ENCODE measurements at places on chromosomes 1 and 21. TPM values are rescaled to one million over a fixed set of nuclear protein-coding genes. Genes with fewer than 3 reads are reported as not detected.

CRYBG2 gene
- total RNA-seq: 1.8 TPM

GRCh38 chr1:34808051-34808810 lies 15.4 kb downstream of the GJA4 start:
- DNase-seq: no peak

GRCh38 chr1:77468949-77469710 lies 187.3 kb downstream of the AK5 start:
- DNase-seq: no peak

- peak; percentile 20 for DNase-seq
These were observed 25.4 kb downstream of the SLC19A2 start for GRCh38 chr1:169460191-169460833.

PALMD gene
- total RNA-seq: not detected

SYTL1 gene
- total RNA-seq: 159 TPM

DNA sequence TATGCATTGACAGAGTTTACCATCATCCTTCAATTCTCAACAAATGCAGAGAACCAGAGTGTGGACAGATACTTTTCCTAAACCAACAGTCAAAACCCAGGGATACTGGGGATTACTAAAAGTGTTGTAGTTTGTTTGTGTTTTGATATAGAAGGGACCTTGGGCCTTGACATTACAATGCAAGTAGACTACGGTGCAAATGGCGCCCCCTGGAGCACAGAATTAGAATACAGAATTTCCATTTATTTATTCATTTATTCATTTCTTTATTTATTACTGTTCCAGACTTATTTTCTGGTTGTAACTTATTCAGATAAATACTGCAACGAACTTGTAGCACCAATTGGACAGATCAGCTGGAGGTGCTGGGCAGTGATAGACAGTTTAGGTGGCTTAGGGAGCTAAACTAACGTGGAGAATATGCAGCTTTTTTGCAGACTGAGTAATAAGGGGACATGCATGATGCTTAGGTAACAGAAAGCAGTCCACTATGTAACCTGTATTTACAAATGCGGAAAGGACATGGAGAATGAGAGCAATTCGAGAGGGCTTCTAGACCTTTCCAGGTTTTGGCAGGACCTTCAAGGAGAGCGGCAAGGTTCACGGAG lies 42.6 kb downstream of the KIRREL1 start:
- DNase-seq: peak; percentile 47

SLC44A3 gene
- not detected for total RNA-seq

DNA sequence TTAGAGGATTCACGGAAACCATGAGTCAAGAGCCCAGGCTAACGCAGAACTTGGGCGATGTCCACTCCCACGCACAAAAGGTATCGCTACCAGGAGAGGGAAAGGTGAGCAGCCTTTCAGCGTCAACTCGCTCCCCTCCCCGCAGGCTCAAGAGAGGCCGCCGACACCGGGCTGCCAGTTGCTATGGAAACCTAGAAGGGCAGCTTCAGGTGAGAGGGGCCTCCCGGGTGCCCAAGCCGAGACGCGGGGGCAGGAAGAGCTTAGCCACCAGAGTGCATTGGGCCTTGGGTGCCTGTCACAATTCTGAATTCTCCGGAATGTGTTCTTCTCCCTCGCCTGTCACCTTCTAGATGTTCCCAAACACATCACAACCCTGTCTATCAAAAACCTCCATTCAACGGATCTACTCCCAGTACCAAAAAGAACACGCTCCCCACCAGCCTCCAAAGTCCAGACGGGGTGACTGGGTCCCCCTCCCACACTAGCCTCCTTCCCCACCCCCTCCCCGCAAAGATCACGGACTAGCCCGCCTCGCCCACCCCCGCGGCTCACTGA lies 694 bp downstream of the MEAF6 start:
- peak; percentile 58 for DNase-seq

TMEM82 gene
- not detected for total RNA-seq

DISP3 gene
- total RNA-seq: 2.3 TPM

CA6 gene
- not detected for total RNA-seq

GRCh38 chr1:33093004-33093403 lies 12.1 kb downstream of the AZIN2 start:
- DNase-seq: no peak

GRCh38 chr1:240734001-240734400 lies 122.0 kb upstream of the GREM2 start:
- DNase-seq: no peak

OXCT2 gene
- total RNA-seq: 1.0 TPM

DNA sequence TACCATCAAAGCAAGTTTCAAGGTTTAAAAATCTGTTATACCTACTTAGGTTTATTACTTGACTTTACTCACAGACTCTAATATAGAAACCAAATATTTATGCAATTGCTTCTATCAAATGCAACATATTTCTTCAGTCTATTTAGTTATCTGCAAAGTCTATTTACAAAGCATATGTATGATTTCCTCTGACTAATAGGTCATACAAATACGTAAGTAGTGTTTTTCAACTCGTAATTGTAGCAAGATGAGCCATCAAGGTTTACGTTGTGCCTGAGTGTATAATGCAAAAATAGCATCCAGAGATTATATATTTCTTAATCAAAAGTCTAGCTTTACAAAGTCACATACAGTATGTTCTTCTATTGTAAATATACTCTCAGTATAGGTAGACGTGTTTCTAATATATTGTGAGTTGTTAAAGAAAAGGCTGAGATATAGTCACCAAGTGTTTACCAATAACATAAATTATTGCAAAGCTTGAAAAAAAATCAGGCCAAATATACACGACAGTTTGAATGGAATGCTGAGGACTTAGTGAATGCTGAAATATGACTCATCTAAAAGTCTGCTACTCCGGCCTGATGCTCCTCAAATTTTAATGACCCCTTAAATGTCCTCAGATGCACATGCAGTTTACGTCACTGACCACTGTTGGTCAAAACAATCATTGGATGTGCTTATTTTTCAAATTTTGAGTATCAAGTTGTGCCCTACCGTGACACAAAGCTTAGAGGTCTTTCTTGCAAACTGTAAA lies 48.4 kb downstream of the ADAMTS5 start:
- DNase-seq: no peak

- no peak for DNase-seq
These were observed 44.5 kb upstream of the C1orf87 start for GRCh38 chr1:60118085-60118484.

GRCh38 chr1:151062741-151063371 lies 2.7 kb downstream of the MLLT11 start:
- no peak for DNase-seq

GRCh38 chr1:28243685-28244311 lies 7.9 kb downstream of the ATP5IF1 start:
- DNase-seq: no peak

All from B cell (primary cell).